ENCODE measurements at places on chromosomes 7 and 10. TPM values are rescaled to one million over a fixed set of nuclear protein-coding genes. Genes with fewer than 3 reads are reported as not detected.
A peak's percentile ranks its signal among the peaks of the same experiment; 100 is the strongest.

DNA sequence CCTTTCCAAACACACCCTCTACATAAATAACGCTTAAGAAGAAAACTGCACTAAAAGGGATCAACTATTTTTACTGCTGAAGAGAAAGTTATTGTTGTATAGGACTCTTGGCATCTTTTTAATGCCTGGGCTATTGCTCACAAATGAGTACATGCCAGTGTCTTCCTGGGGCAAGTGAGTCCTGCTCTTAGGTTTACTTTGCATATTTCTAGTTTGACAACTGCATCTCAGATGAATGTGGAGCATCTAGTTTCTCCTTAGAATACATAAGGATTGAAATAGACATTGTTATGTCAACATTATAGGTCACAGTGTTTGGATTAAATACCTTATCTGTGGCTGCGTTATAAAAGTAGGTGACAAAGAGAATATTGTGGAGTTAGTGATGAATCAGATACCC is 44.5 kb downstream of the PSMC2 start:
- H3K4me3 ChIP-seq, result no peak overlapping the region
- no peaks in the 10 kb centered on the region for H3K36me3 ChIP-seq
- no peak for DNase-seq

- H3K4me1 ChIP-seq, result no peaks in the 10 kb centered on the region
- no peaks in the 10 kb centered on the region for H3K27me3 ChIP-seq
- H3K4me3 ChIP-seq, result no peak overlapping the region
- no peaks in the 10 kb centered on the region for H3K36me3 ChIP-seq
- H3K27ac ChIP-seq, result no peak overlapping the region
These were observed 46.2 kb upstream of the STMP1 start for GRCh38 chr7:135616136-135616535.

DNA sequence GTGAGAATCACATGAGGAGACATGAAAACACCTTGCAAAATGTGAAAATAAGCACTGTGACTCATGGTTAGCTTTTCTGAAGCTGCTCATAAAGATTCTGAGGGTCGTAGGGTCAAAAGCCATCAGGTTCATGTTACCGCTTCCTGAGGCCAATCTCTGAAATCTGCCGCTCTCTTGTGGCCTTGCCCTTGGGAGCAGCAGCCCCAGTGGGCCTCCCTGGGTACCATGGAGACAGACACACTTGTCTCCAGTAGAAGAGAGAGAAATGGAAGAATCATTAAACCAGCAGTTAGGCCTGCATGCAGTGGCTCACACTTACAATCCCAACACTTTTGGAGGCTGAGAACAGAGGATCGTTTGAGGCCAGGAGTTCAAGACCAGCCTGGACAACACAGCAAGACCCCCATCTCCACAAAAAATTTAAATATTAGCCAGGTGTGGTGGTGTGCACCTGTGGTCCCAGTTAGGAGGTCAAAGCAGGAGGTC is 42.8 kb downstream of the NIPSNAP2 start:
- H3K4me1 ChIP-seq, result peaks cover 2% of the 10 kb centered on the region
- H3K4me3 ChIP-seq, result no peak overlapping the region
- H3K27me3 ChIP-seq, result no peaks in the 10 kb centered on the region
- H3K27ac ChIP-seq, result no peak overlapping the region
- H3K36me3 ChIP-seq, result no peaks in the 10 kb centered on the region

DNA sequence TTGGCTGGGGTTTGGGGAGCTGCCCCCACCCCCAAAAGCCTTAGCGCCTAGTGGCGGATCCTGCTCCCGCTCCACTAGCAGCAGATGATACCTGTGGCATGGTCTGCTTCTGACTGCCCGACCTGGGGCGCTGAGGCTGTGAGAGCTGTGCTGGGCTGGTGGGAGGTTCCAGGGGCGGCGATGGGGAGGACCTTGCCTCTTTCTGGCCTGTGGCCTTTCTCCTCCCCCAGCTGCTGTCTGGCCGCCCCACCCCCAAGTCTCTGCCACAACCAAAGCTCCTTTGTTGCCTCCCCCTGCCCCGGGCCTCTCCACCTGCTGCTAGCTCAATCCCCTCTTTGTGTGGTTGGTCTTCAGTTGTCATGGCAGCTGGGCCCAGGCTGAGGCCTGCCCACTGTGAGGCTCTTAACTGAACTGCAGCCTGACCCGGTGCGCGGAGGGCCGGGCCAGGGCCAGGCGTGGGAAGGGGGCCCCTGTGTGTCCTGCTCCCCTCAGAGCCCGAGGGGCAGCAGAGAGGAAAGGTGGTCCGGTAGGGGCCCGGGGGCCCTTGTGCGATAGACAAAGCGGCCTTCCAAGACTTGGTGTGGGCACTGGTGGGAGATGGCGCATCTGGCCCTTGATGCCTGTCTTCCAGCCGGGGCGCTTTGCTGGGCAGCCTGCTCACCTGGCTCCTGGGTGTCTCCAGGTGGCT is 4.7 kb downstream of the ZNF775 start:
- H3K27ac ChIP-seq, result no peak overlapping the region
- H3K4me3 ChIP-seq, result no peak overlapping the region
- peaks cover 8% of the 10 kb centered on the region for H3K4me1 ChIP-seq
- DNase-seq, result no peak

- peak; percentile 71 for DNase-seq
- H3K27ac ChIP-seq, result peak within 1 kb of the TSS; percentile 81
- H3K4me3 ChIP-seq, result peak within 1 kb of the TSS; percentile 64
- H3K27me3 ChIP-seq, result no peaks in the 10 kb centered on the region
- no peaks in the 10 kb centered on the region for H3K36me3 ChIP-seq
- H3K4me1 ChIP-seq, result peaks cover 35% of the 10 kb centered on the region
These were observed at the start of gene TNS3 for GRCh38 chr7:47581804-47582763. Gene TNS3 (minus strand): TSS chr7:47582111. CDS start chr7:47439636, 142,475 bp downstream.

DNA sequence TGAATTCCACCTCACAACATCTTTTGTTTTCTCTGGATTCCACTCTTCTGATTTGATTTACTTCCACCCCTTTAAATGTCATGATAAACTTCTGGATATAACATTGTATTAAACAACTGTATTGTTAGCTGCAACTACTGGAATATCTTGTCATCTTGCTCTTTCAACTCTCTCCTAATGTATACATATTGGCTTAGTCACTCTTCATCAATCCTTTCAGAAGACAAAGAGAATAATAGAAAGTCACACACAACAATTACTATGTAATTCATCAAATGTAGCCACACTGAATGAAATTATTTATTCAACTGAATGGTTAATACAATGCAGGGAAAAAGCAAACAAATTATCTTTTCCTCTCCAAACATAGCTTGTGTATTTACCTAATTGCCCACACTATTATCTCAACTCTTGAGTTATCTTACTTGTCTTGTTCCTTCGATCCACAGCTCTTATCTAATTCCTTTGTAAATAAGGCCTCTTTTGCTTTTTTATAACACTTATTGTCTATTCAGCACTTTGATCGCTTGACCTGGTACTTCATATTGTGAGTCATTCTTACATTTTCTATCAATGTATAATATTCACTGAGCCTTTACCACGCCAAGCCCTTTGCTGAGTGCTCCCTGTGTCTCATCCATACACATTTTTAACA is 16.7 kb downstream of the SEMA3A start:
- DNase-seq, result no peak
- H3K4me3 ChIP-seq, result no peak overlapping the region
- H3K27me3 ChIP-seq, result no peaks in the 10 kb centered on the region
- no peaks in the 10 kb centered on the region for H3K4me1 ChIP-seq

- H3K4me3 ChIP-seq, result no peak overlapping the region
- no peaks in the 10 kb centered on the region for H3K27me3 ChIP-seq
- no peaks in the 10 kb centered on the region for H3K36me3 ChIP-seq
- no peak for DNase-seq
- H3K4me1 ChIP-seq, result no peaks in the 10 kb centered on the region
These were observed 22.0 kb downstream of the TMEM176B start for GRCh38 chr7:150778014-150778737.

GRCh38 chr10:88922041-88922440 is 30.5 kb downstream of the ACTA2 start:
- DNase-seq, result no peak
- H3K27ac ChIP-seq, result no peak overlapping the region
- no peaks in the 10 kb centered on the region for H3K36me3 ChIP-seq
- H3K4me3 ChIP-seq, result no peak overlapping the region
- H3K4me1 ChIP-seq, result peaks cover 8% of the 10 kb centered on the region

GRCh38 chr7:37031571-37032257 is 307.4 kb upstream of the AOAH start:
- H3K27me3 ChIP-seq, result no peaks in the 10 kb centered on the region
- peak overlapping the region; percentile 32 for H3K27ac ChIP-seq
- H3K4me3 ChIP-seq, result no peak overlapping the region
- peaks cover 3% of the 10 kb centered on the region for H3K4me1 ChIP-seq

- H3K27ac ChIP-seq, result no peak overlapping the region
- no peaks in the 10 kb centered on the region for H3K27me3 ChIP-seq
- H3K36me3 ChIP-seq, result no peaks in the 10 kb centered on the region
- no peak for DNase-seq
- H3K4me3 ChIP-seq, result no peak overlapping the region
- H3K4me1 ChIP-seq, result no peaks in the 10 kb centered on the region
These were observed 205.8 kb upstream of the SLC26A5 start for GRCh38 chr7:103651593-103652377.

GRCh38 chr7:822692-823276 is 9.5 kb upstream of the SUN1 start:
- no peaks in the 10 kb centered on the region for H3K27me3 ChIP-seq
- DNase-seq, result peak; percentile 32
- no peak overlapping the region for H3K27ac ChIP-seq
- H3K4me3 ChIP-seq, result no peak overlapping the region
- peaks cover 23% of the 10 kb centered on the region for H3K4me1 ChIP-seq

DNA sequence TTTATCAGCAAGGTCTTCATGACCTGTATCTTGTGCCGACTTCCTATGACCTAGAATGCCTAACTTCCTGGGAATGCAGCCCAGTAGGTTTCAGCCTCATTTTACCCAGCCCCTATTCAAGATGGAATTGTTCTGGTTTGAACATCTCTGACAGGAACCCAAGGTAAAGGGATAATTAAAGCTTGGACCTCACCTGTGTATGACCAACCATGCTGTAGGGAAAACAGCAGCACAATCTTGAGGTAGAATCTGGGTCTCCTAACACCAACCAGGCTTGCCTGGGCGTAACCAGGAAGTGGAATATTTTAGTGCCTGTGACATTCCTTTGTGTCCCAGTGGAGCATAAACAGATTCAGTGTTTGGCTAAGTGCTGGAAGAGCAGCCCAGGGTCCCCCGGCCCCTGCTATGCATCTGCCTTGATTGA is 94.1 kb downstream of the PFKFB3 start:
- no peaks in the 10 kb centered on the region for H3K4me1 ChIP-seq
- no peaks in the 10 kb centered on the region for H3K36me3 ChIP-seq
- no peaks in the 10 kb centered on the region for H3K27me3 ChIP-seq
- no peak for DNase-seq

- no peak overlapping the region for H3K4me3 ChIP-seq
- peak; percentile 88 for DNase-seq
- H3K27me3 ChIP-seq, result no peaks in the 10 kb centered on the region
- peak overlapping the region; percentile 82 for H3K27ac ChIP-seq
These were observed 736.2 kb downstream of the PARD3 start for GRCh38 chr10:34078745-34079470.

DNA sequence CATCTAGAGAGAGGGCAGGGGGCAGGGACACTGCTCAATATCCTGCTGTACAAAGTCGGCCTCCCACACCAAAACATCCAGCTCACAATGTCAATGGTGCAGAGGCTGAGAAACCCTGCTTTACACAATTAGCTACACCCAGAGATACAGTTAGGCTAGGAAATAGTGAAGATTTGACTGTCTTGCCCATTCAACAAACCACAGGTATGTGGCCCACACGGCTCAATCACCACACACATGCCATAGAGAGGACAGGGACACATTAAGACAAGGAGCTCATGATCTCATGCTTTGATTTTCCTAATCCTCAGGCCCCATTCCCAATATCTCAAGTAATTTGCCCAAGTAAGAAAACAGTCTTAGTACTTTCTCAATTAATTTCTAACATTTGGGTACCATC is 110.4 kb downstream of the OSBPL3 start:
- no peak overlapping the region for H3K27ac ChIP-seq
- no peak overlapping the region for H3K4me3 ChIP-seq
- H3K27me3 ChIP-seq, result no peaks in the 10 kb centered on the region

DNA sequence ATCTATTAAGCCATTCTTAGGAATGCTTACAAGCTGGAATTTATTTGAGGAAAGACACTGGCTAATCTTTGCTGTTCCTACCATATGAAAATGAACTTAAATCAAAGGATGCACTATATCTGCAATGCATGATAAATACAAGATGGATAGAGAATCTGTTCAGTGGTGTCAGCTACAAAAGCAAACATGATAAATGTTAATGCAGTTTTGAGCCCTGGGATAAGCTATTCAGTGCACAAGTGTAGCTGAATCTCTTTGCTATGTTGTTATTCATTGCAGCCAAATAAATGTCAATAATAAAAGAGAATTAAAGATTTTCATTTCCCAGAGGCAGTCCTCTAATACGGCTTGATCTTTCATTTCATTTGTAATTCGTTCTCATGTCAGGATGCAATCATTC is 223.8 kb upstream of the KAT6B start:
- H3K27ac ChIP-seq, result no peak overlapping the region
- no peaks in the 10 kb centered on the region for H3K36me3 ChIP-seq
- no peaks in the 10 kb centered on the region for H3K27me3 ChIP-seq
- no peak overlapping the region for H3K4me3 ChIP-seq
- peaks cover 2% of the 10 kb centered on the region for H3K4me1 ChIP-seq

DNA sequence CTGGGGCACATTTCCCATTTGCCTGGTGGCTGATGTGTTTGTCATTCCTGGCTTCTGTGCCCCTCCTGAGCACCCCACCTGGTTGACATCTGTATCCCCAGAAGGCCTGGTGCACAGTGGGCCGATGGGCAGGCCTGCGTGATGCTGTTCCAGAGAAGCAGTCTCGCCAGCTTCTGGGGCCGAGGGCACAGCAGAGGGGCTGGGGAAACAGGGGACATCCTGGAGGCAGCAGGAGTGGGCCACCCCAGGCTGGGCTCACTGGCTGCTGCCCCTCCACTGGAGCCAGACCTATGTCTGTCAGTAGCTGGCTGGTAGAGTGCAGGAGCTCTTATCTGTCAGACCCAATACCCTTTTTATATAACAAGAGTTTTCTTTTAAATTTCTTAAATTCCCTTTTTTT is 896 bp upstream of the MYL7 start:
- H3K4me1 ChIP-seq, result peaks cover 9% of the 10 kb centered on the region
- no peak for DNase-seq
- H3K36me3 ChIP-seq, result no peaks in the 10 kb centered on the region
- no peaks in the 10 kb centered on the region for H3K27me3 ChIP-seq
- no peak overlapping the region for H3K4me3 ChIP-seq

DRGX gene
- total RNA-seq, result not detected

TMEM72 gene
- not detected for total RNA-seq

HYAL4 gene
- total RNA-seq, result not detected

HOGA1 gene
- total RNA-seq, result 0.17 TPM

KAZALD1 gene
- total RNA-seq, result 0.57 TPM

JAKMIP3 gene
- 2.1 TPM for total RNA-seq

EGR2 gene
- 2.7 TPM for total RNA-seq

COL17A1 gene
- not detected for total RNA-seq

TMEM130 gene
- total RNA-seq, result 0.92 TPM

LRRC18 gene
- 0.15 TPM for total RNA-seq

CLRN3 gene
- total RNA-seq, result not detected

WNT8B gene
- not detected for total RNA-seq
